ENCODE measurements at places on chromosomes 7 and 10.

DNA sequence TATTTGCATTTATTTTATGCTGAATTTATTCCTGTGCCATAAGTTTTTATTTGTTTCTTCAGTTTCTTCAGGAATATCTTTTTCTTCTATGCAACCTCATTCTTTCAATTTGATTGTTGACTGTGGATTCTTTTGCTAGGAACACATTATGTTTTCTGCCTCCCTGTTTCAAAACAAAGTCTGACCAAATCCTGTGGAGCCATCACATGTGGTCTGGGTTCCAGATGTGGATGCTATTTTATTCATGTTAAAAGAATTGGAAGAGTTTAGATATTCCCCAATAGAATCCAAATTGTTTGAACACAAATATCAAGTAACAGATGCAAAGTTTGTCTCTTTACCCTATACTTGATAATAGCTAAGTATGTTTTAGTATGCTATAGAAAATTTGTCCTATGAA is 56.8 kb upstream of the LRRC17 start:
- no peak for DNase-seq

DNA sequence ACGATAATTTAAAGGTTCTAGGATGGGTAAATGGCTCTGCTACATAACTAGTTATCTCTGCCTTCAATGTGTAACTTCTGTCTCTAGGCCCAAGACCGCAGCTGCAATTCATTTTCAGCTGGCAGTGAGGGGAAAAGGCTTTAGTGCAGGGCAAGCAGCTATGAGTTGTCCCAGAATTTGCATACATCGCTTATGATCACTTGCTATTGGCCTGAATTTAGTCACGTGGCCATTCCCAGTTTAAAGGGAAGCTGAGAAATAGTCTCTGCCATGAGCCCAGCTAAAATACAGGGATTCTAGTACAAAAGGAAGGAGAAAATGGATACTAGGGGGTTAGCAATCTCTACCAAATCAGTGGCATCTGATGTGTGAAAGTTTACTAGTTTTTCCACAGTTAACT is 145.8 kb upstream of the IMMP2L start:
- DNase-seq, result no peak

DNA sequence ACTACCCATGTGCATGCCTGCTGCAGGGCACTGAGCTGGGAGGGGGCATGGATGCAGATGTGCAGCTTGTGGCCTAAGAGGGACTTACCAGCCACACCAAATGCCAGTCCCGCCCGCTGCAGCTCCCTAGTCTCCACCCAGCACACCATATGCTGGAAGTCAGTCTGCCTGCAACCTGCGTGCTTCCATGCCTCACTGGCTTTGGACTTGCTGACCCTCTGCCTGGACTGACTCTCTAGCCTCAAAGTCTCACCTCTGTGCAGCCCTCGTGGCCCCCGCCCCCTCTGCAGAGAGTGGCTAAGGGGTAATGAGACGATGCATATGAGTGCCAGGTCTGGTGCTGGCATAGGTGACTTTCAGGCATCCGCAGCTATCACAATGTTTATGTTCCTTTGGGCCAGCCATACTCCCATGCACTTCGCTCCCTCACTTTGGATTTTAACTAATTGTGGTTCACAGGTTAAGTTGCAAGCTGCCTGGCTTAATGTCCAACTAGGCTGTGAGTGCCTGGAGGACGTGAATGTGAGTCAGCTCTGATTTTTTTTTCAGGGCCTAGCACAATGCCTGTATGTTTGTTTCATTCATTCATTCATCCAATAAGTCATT is 21.7 kb downstream of the TRIM8 start:
- no peak for DNase-seq

DNA sequence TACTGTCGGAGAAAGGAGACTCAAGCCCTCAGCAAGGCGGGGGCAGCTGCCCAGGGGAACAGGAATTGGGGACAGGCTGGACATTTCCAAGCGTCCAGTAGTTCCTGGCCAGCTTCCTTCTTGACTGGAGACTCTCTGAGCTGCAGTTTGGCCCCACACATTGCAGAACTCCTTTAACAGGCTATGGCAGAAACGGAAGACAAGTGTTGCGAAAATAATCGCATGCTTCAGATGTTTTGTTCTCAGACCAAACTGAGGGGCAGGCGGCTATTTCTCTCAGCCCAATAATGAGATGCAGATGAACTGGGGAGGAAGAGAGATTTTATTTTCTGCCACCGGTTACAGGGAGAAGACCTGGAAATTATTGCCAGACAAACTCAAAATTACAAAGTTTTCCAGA is 88.0 kb upstream of the PFKP start:
- DNase-seq, result no peak

- no peak for DNase-seq
Observed at GRCh38 chr10:25501912-25502311, 327.1 kb downstream of the GPR158 start.

DNA sequence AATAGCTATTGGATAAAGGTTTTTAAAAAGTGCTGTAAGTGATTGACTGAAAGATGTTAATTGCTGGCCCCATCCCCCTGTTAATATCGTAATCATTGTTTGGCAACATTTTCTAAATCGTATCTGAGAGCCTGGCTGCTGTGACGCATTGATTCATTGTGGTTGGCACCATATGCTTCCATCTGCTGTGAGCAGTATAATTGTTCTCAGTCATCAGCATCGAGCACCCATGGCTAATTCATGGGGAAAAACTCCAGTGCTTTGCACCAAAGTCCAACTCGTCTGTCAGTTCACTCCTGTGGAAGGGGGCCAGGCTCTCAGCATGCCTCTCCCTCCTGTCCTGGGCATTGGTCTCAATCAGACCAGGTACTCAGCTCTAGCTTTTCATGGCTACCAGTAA is 205.2 kb downstream of the STK31 start:
- DNase-seq, result no peak

- DNase-seq, result no peak
Observed at GRCh38 chr10:113438652-113439051, 114.2 kb upstream of the HABP2 start.

DNA sequence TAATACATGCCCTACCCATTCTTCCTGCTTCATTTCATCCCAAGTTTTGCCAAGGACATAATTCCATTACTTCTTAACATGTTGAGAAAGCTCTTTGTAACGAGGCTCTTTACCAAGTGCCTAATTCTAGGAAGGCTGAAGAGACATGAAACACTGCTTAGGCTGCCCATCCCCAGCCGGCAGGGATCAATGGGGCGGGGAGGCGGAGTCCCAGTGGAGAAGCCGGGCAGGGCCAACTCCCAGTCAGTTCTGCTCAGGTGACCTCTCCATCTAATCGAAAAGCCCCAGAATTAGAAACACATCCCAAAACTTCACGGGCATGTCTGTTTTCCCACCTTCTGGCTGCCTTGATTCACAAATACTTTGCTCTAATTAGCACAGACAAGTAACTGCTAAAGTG is 89.5 kb upstream of the LYZL1 start:
- DNase-seq, result no peak
